Liver (tissue), 10 donors: ENCODE measurements at places on chromosomes 2 and 18. TPM values are rescaled to one million over a fixed set of nuclear protein-coding genes. Genes with fewer than 3 reads are reported as not detected.

Gene POTEI
- not detected for total RNA-seq

GRCh38 chr2:212538305-212539071 is at the start of gene ERBB4:
Gene ERBB4 (minus strand): TSS chr2:212538802. CDS start chr2:212538530, 272 bp downstream.
- H3K36me3 ChIP-seq = no peaks in the 10 kb centered on the region
- no peak within 1 kb of the TSS for H3K27ac ChIP-seq
- no peak for DNase-seq
- no peaks in the 10 kb centered on the region for H3K27me3 ChIP-seq

Gene CERKL
- not detected for total RNA-seq

- DNase-seq = no peak
- no peak overlapping the region for H3K27ac ChIP-seq
- no peak overlapping the region for H3K4me3 ChIP-seq
- no peaks in the 10 kb centered on the region for H3K4me1 ChIP-seq
- no peaks in the 10 kb centered on the region for H3K36me3 ChIP-seq
Observed at GRCh38 chr2:211835695-211836094, 702.9 kb downstream of the ERBB4 start.

Gene SIGLEC15
- total RNA-seq = 0.42 TPM

Gene CDCA7
- 0.08 TPM for total RNA-seq

Gene ELP2
- total RNA-seq = 51.7 TPM

Gene ANKRD30BL
- not detected for total RNA-seq

GRCh38 chr2:172596776-172597175 is 40.9 kb downstream of the PDK1 start:
- no peak overlapping the region for H3K27ac ChIP-seq
- no peak for DNase-seq
- H3K36me3 ChIP-seq = peaks cover 4% of the 10 kb centered on the region
- no peaks in the 10 kb centered on the region for H3K4me1 ChIP-seq

Gene CXCR1
- 0.33 TPM for total RNA-seq
